Stimulated activated CD4-positive, alpha-beta T cell treated with anti-CD3 and anti-CD28 coated beads, Interleukin-12 subunit alpha, Interleukin-12 subunit beta, amount 100 ng/mL, for 4 hours (primary cell): ENCODE measurements at places on chromosomes 13 and 19.

GRCh38 chr19:55206664-55207500, 2.4 kb downstream of the PTPRH start:
- peak; percentile 34 for DNase-seq

DNA sequence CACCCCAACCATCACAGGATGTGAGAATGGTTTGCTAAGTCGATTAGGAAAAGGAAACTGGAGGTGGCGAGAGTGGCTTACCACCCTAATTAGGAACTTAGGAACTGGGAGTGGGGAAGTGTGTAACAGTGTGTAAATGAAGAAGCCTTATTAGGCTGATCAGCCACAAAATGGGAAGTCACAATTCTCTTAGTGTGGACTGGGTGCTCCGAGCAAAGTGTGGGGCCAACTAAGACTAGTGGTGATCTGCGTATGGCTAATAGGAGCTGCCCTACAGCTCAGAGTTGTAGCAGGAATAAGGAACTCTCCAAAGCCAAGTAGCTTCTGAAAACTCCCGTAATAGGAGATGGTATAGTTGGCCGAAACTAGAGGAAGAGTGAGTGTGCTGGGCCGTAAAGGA, 7.6 kb downstream of the SIGLEC11 start:
- DNase-seq, result no peak

- DNase-seq, result no peak
These were observed 85.8 kb downstream of the EPSTI1 start for GRCh38 chr13:42906257-42906656.

DNA sequence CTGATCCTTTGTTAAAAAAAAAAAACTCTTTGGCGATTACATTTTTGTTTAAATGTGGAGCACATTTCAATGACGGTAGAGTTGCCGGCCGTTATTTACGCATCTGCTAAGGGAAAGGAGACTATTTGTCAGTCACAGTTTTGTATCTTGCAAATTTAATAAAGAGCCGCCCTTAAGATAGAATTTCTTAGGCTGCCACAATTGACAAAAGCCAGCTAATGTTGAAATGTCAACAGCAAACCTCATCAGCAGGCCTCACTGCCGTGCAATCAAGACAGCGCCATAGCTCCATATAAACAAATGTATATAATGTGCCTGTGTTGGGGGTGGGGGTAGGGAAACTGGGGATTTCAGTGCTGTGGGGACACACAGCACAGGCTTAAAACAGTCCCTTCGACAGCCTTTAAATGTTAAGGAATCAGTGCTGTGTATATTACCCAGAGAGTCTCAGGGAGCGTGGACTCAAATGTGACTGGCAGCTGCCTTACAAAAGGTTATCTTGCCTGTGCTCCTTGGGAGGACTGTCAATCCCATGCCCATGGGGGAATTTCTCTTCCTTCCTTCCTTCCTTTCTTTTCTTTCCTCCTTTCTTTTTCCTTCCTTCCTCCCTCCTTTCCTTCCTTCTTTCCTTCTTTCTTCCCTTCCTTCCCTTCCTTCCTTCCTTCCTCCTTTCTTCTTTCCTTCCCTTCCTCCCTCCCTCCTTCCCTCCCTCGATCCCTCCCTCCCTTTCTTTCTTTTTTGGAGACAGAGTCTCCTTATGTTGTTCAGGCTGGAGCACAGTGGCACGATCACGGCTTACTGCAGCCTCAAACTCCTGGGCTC, 108.0 kb downstream of the URI1 start:
- no peak for DNase-seq

- DNase-seq, result no peak
These were observed 156.4 kb upstream of the FREM2 start for GRCh38 chr13:38530492-38530891.

DNA sequence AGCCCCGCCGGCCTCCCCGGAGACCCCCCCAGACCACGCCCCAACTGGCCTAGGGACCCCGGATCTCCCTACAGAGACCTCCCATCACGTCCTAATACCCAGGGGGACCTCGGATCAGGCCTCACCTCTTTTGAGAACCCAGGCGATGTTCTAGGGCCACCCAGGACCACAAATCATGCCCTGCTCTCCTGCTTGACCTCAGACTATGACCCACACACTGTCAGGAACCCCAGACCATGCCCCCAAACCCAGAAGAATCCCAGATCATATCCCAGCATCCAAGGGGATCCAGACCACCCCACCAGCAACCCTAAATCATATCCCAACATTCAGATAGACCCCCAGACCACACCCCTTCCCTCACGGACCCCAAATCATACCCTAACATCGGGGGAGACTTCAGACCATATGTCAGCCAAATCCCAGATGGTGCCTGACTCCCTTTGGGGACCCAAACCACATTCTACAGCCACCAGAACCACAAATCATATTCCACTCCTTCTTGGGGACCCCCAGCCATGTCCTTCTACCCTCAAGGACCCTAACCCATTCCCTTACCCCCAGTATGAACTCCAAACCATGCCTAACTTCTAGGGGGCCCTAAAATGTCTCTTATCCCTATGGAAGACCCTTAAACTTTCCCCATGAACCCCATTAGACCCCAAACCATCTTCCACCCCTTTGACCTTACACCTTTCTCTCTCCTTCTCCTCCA, 611 bp upstream of the LRFN1 start:
- DNase-seq, result no peak

GRCh38 chr13:41107584-41108014, 25.0 kb downstream of the KBTBD6 start:
- no peak for DNase-seq

DNA sequence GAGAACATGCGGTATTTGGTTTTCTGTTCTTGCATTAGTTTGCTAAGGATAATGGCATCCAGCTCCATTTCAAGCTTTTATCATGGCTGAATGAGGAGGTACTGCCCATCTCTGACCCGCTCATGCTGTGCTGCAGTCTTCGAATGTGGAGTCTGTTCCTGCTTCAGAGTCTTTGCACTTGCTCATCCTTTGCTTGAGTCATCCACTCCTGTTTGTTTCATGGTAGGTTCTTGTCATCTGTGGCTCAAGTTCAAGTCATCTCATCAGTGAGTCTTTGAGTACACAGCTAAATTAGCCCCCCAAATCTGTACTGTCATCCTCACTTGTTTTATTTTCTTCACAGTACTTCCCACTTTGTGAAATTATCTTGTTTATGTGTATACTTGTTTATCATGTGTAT, 5.4 kb downstream of the UCHL3 start:
- no peak for DNase-seq

DNA sequence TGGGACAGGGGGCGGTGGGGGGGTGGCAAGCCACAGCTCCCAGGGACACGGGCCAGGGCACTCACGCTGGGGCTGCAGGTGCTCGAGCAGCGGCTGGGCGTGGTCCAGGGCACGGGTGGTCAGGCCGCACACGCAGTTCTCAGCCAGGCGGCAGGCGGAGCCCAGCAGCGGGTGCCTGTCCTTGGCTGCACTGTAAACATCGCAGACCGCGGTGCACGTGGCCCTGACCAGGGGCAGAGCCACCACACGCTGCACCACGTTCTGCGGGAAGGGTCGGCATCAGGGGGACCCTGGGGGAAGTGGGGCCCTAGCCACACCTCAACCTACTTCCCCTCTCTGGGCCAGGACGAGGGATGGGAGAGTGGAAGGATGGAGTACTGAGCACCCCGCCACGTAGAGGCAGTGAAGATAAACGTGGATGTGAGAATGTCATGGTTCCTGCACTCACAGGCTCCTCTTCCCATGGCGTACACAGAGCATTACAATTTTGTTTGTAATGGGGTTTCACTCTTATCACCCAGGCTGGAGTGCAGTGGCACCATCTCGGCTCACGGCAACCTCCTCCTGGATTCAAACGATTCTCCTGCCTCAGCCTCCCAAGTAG, 3.4 kb downstream of the PLIN5 start:
- no peak for DNase-seq
